ENCODE measurements at places on chromosomes 13 and 19. TPM values are rescaled to one million over a fixed set of nuclear protein-coding genes. Genes with fewer than 3 reads are reported as not detected.
A peak's percentile ranks its signal among the peaks of the same experiment; 100 is the strongest.

GRCh38 chr19:36404498-36404897 is 13.9 kb downstream of the ZFP82 start:
- no peak for DNase-seq

DNA sequence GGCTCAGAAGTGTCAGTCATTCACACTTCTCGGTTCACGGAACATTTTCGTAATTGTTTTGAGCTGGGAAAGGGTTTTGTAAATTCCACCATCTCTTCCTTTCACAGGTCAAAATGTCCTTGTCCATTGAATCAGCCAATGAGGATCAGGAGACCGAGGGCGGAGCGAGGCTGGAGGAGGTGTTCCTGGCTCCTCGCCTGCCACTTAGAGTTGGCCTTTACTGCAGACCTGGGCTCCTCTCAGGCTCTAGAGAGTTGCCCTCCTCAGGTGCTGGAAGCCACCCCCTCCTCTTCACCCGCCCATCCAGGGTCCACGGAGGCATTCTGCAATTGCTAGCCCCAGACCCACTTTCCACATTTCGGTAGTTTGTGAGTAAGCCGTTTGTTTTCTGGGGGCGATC is 370.4 kb downstream of the IRS2 start:
- no peak for DNase-seq

GRCh38 chr19:44644402-44645016 is 799 bp downstream of the PVR start:
- DNase-seq = peak; percentile 50

DNA sequence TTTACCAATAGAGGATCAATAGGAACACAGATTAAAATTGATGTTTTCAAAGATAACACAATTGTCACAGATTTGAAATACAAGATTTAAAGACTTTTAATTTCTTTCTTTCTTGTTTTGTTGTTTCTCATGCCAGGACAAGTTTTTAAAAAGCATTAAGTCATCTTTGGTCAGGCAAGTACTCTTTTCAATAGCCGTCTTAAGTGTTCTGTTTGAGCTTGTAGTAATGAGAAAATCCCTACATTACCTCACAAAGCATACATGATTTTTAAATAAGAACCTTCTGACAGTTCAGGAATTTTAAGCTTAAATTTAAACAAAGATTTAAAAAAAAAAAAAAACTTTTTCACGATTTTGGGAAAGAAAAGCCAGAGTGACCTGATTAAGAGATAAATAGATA is 216.3 kb upstream of the PRR20A start:
- no peak for DNase-seq

GRCh38 chr13:73101351-73102007 is 42.7 kb downstream of the KLF5 start:
- no peak for DNase-seq

DNA sequence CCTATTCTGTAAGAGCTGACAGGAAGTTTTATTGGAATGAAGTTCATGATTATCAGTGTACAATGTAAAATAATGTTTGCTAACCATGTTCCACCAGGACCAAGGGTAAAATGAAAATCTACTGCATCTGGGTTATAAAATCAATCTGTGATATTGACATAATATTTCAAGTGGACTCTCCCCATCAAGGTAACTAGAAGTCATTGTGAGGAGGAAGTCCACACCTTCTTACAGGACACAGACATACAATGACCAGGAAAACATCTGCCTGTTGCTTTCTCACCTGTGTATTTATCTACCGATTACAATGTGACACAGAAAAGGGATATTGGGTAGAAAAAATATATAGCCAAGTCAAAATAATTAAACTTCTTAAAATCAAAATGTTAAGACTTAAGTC is 140.7 kb upstream of the RFC3 start:
- DNase-seq = no peak

DNA sequence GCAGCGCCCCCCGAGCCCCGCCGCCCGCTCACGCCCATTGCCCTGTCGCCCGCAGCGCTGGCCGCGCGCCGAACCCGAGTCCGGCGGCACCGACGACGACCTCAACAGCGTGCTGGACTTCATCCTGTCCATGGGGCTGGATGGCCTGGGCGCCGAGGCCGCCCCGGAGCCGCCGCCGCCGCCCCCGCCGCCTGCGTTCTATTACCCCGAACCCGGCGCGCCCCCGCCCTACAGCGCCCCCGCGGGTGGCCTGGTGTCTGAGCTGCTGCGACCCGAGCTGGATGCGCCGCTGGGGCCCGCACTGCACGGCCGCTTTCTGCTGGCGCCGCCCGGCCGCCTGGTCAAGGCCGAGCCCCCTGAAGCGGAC is 518 bp downstream of the KLF2 start:
- no peak for DNase-seq

GRCh38 chr13:30824651-30825050 is 81.4 kb upstream of the MEDAG start:
- no peak for DNase-seq

DNA sequence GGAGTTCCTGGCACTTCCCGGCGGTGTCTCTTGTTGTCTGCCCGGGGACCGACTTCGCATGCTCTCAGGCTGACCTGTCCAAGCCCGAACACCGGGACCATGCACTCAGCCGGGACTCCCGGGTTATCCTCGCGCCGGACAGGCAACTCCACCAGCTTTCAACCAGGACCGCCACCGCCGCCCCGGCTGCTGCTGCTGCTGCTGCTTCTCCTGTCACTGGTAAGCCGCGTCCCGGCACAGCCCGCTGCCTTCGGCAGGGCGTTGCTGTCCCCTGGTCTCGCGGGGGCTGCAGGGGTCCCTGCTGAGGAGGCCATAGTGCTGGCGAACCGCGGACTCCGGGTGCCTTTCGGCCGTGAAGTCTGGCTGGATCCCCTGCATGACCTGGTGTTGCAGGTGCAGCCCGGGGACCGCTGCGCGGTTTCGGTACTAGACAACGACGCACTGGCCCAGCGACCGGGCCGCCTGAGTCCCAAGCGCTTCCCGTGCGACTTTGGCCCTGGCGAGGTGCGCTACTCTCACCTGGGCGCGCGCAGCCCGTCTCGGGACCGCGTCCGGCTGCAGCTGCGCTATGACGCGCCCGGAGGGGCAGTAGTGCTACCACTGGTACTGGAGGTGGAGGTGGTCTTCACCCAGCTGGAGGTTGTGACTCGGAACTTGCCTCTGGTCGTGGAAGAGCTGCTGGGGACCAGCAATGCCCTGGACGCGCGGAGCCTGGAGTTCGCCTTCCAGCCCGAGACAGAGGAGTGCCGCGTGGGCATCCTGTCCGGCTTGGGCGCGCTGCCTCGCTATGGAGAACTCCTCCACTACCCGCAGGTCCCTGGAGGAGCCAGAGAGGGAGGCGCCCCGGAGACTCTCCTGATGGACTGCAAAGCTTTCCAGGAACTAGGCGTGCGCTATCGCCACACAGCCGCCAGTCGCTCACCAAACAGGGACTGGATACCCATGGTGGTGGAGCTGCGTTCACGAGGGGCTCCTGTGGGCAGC is 661 bp downstream of the FREM2 start:
- DNase-seq = no peak

DNA sequence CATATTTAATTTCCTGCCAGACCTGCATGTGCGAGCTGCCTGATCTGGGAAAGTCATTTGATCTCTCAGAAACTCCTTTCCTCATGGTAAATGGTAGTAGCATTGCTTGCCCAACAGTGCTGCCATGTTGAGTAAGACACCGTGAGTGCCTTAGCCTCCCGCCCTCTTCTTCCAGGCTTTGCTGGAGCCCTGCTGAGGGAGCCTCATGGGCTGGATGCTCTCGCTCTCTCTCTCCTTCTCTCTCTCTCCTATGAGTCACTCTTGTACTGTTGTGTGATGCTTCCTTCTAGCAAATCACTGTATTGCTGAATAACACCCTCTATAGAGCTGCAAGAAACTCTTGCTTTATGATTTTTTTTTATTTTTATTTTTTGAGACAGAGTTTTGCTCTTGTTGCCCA is 365.5 kb downstream of the UQCRFS1 start:
- DNase-seq = no peak

DNA sequence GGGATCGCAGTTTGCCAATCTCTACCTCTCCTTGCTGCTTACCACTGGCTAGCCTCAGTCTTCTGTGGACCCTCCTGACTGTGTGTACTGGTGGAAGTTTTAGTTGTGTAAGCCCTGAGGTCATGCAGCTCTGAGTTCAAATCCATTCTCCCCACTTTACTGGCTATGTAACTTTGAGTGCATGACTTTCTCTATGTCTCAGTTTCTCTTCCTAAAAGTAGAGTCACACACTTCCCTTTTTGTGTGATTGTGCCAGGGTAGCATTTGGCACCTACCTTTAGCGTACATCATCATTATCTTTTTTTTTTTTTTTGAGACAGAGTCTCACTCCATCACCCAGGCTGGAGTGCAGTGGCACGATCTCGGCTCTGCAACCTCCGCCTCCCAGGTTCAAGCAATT is 70.3 kb downstream of the MAP4K1 start:
- DNase-seq = no peak

GRCh38 chr19:46390866-46391265 is 22.5 kb downstream of the CCDC8 start:
- DNase-seq = no peak

- peak; percentile 57 for DNase-seq
Measured at GRCh38 chr19:48724796-48725753, 5.5 kb upstream of the MAMSTR start.

DNA sequence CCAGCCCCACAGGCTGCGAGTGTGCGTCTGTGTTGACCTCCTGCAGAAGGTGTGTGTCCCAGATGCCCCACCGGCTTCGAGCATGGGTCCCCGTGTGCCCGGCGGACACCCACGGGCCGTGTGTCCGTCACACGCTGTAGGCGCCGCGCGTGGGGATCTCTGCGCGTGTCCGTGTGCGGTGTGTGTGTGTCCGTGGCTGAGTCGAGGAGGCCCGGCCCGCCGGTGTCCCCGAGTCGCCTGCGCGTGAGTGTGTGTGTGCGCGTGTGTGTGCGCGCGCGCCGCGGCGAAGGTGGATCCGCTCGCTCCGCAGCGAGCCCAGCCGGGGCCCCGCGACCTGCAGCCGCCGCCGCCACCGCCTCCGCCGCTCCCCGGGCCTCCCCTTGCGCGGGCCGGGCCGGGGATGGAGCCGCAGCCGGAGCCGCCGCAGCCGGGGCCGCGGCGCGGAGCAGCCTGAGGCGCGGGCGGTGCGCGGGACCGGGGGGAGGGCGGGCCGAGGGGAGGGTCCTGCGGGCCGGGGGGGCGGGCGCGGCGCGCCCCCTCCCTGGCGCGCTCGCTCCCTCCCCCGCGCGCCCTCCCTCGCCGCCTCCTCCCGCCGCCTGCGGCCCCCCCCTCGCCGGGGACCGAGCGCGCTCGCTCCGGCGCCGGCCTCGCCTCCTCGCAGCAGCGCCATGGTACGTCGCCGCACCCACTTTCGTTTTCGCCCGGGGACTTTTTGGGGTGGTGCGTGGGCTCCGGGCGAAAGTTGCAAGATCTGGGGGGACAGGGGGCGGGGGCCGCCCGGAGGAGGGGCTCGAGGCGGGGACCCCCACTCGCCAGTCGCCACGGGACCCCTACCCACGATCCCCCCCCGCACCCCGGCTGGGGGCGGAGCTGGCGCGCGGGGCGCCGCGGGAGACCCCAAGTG is 7.1 kb upstream of the NFIC start:
- DNase-seq = peak; percentile 88

DNA sequence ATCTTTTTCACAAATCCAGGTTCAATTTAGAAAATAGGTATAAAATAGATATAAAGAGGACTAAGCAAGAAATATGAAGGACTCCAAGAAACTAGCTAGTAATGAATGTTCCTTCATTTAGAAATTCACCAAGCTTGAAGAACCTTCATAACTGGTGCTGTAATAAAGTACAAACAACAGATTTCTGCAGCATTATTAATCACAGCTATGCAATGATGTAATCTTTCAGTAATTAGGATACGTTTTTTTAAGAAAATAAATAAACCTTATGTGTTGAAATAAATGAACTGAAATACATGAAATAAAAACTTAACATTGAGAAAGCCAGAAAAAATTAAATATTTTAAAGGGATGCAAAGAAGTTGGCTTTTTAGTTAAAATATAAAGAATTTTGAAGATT is 236.1 kb downstream of the RGCC start:
- no peak for DNase-seq

DNA sequence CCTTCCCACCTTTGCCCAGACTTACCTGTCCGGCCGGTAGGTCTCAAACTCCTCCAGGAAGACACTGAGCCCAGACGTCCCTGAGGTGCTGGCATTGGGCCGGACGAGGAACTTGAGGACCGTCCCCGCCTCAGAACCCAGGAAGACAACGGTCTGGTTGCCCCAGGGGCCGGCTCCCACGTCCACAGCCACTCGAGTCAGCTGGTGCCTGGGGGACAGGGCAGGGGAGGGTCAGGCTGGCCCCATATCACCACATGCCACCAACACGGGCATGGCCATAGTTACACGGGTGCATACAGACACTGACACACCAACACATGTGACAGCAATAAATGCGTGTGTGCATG is 8.4 kb upstream of the LRG1 start:
- DNase-seq = no peak

- peak; percentile 53 for DNase-seq
Measured at GRCh38 chr19:1672038-1672768, 19.8 kb upstream of the TCF3 start.

GRCh38 chr13:35191883-35192282 is 249.8 kb downstream of the NBEA start:
- DNase-seq = no peak

DNA sequence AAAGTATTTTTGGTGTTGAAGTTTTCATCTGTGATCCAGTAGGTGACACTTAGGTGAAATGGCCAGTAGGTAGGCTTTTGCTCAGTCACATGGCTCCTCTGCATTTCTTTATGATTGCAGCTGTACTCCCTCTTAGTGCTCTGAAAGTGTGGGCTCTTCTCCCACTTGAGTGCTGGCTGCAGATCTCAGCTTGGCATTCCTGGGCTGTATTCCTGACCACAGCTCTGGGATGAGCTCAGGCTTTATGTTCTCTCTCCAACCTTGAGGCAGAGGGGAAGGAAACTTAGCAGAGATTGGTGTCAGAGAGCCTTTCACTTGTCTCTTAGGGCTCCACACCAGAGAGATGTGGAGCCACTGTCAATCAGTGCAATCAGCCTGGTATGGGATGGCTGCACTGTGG is 254.3 kb downstream of the NDFIP2 start:
- DNase-seq = no peak

- DNase-seq = no peak
Measured at GRCh38 chr13:96460609-96461008, 370.7 kb downstream of the HS6ST3 start.

- no peak for DNase-seq
Measured at GRCh38 chr19:35650581-35650980, 2.5 kb downstream of the COX6B1 start.

Gene SULT2A1
- total RNA-seq = not detected

Gene ARRDC2
- 5.6 TPM for total RNA-seq

Gene FBN3
- 22.3 TPM for total RNA-seq

Gene PTPRH
- total RNA-seq = 0.73 TPM

Gene GRK1
- 0.45 TPM for total RNA-seq

Gene S1PR4
- total RNA-seq = not detected

Gene KLHL1
- total RNA-seq = 23.2 TPM

Gene RASGRP4
- total RNA-seq = 0.36 TPM

Gene ARGLU1
- 143 TPM for total RNA-seq

Gene FLT3
- 5.4 TPM for total RNA-seq

Gene ZNF829
- 7.5 TPM for total RNA-seq

Gene TTC9B
- total RNA-seq = 15.0 TPM

Gene LINGO3
- total RNA-seq = 9.6 TPM

Gene PBX4
- total RNA-seq = 13.3 TPM

Gene KCTD12
- total RNA-seq = 211 TPM

Measured in cerebellum (tissue), 4 donors.